ENCODE measurements at places on chromosomes 4 and X.

DNA sequence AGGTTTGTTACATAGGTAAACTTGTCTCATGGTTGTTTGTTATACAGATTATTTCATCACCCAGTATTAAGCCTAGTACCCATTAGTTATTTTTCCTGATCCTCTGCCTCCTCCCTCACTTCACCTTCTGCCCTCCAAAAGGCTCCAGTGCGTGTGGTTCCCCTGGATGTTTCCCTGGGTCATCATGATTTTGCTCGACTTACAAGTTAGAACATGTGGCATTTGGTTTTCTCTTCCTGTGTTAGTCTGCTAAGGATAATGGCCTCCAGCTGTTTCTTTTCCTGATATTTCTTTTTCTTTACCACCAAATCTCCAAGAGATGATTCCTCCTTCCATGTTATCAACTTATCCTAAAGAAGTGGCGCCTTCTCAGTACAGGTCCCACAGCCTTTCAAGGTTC is 543.1 kb upstream of the ADGRL3 start:
- DNase-seq = no peak

GRCh38 chr4:181661090-181661489 is 582.1 kb upstream of the TENM3 start:
- DNase-seq = no peak

DNA sequence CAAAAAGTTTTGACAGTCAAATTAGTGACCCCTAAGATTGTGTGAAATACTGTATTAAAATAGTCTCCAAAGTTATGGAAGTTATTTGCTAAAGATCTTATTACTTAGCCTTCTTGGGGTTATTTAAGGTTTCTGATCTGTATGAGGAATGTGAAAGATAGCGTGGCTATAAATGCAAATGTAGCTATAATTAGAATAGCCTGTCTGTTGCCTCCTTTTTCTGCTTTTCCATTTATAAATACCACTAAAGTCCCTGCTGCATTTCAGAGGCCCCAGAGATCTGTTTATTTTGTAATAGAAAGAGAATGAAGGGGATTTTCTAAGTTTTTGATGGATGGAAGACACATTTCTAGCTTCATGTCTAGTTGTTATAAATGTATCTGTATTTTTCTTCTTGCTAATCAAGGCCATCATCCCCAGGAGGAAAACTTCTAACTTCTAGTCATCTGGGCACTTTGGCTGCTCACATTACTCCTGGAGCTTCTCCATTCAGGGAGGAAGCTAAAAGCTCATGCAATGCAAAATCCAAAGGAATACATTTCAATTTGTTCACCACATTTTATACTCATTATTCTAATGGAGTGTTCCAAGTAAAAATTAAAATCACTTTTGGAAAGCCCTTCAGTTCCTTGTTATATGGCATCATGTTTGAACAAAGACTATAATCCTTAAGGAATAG is 73.9 kb downstream of the INTS12 start:
- no peak for DNase-seq

- DNase-seq = peak; percentile 32
Measured at GRCh38 chr4:26873391-26874026, 12.9 kb downstream of the STIM2 start.

- DNase-seq = no peak
Measured at GRCh38 chr4:108772402-108772801, 9.5 kb upstream of the ETNPPL start.

GRCh38 chr4:144592264-144592663 is 53.7 kb upstream of the HHIP start:
- DNase-seq = no peak

GRCh38 chr4:119020158-119020557 is 115.5 kb upstream of the MYOZ2 start:
- no peak for DNase-seq

- no peak for DNase-seq
Measured at GRCh38 chr4:55143858-55144257, 18.5 kb upstream of the KDR start.

GRCh38 chrX:153669901-153670731 is 3.5 kb downstream of the PNCK start:
- DNase-seq = no peak

DNA sequence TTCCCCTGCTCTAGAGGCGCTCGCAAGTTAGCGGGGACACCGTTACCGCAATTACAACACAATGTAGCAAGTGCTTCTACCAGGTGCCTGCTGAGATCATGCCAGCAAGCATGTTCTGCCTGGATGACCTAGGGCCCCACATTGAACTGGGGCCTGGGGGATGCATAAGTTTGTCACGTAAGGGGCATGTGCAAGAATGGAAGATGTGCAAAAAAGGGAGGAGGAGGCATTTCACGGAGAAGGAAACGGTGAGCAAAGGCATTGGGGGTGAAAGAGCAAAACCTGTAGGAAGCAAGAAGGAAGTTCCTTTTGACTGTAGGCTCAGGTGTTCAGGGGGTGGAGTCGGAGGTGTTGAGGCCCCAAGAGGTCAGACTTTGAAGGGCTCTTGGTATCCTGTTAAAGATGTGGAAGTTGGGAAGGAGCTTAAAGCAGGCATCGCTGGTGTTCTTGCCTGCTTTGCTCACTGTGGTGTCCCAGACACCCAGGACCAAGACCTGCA is 602 bp upstream of the SCARB2 start:
- no peak for DNase-seq

DNA sequence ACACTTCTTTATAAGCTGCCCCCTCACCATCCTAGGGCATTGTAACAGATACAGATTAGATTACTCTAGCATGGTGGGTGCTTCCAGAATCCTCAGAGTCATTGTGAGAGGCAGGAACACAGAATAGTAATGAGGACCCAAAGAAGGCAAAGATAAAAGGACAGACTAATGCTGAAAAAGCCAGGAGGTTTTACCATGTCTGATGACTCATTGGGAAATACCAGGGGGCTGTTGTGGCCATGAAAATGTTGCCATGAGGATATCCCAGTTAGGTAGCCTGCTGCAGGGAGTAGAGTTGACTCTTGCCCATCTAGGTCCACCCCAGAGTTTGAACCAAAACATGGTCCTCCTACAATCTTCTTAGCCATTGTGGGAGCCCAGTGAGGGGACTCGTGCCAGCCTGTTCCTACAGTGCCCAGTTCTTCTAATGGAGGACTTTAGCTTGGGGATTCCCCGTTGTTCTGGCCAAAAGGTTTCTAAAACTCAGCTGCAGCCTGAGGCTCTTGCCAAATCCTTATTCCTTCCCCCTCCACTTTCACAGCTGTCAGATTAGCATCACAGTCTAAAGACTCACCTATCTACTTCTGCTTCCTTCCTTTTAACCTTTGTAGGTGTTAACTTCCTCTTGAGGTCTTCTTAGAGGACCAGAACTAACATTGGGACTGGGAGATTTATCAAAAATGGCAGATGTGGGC is 586.0 kb upstream of the AADAT start:
- DNase-seq = no peak

DNA sequence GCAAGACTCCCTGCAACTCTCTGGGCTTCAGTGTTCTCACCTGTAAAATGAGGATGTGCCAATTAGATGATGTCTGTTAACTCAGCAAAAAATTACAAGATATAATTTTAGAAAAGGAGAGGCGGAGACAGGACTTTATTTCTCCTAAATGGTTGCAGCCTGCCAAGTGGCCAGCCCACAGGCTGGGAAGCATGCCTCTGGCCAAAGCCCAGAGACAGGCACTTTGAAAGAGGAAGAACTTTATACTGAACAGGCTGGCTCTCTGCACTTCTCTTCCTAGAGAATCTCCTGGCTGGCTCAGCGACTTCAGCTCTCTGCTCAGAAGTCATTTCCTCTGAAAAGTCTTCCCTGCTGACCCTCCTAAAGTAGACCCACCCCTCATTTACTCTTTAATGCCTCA is 3.7 kb downstream of the PRDM5 start:
- no peak for DNase-seq

DNA sequence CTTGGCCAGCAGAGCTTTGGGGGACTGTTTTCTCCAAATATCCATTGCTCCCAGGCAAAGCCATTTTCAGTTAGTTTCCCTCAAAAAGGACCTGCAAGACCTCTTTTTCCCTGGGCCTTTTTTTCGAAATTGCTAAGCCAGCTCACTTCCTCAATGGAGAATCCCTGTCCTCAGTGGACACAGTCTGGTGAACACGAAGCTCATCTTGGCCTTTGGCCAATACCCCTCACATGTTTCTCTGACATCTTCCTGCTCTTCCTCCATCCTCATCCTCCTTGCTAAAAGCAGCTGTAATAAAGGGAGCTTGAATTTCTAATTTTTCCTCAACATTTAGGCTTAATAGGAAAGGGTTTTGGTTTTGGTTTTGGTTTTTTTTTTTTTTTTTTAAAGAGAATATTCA is 17.6 kb upstream of the PRPS1 start:
- no peak for DNase-seq

- no peak for DNase-seq
Measured at GRCh38 chr4:160709546-160709945, 1454.3 kb downstream of the FSTL5 start.

GRCh38 chr4:1518997-1519700 is 112.9 kb upstream of the NKX1-1 start:
- DNase-seq = no peak

DNA sequence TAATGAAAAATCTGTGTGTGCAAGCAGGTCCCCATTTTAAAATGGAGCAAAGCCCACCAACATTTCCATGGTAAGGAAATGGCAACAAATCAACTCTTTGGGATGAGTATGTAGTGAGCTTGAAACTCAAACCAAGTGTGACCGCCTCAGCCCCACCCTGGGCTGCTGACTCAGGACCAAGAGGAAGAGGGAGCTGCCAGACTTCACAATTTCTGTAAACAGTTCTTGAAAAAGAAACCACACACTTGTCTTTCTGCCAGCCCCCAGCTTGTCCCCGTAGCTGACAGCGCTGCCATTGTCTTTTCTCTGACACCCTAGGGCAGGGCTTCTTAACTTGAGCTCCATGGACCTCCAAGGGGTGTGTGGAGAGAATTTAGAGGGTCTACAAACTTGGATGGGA is 10.3 kb downstream of the RTL5 start:
- DNase-seq = peak; percentile 15

GRCh38 chr4:185480016-185480732 is 8.6 kb upstream of the CCDC110 start:
- no peak for DNase-seq

DNA sequence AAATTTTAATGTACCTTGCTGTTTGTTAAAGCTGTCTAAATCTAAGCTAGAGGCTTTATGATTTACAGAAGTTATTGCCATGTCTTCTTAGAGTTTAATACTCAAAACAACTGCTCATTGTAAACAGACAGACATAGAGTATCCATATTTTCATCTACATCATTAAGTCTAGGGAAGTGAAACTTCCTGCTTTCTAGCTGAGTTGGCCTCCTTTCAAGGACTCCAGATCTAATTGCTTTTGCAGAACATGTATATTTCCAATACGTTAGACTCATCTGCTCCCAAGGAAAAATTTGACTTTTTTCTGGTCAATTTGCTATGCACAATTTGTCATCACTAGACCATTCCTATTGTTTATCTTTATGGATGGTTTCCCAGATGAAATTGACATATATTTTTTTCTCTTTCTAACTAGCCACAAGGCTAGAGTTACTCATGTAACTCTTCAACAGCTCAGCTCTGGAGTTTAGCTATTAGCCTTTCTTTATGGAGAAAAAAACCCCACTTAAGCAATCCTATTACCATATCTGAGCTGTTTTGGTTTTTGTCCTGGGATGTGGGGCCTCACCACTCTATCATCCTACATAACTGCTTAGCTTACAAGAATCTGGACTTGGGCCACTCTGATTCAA is 122.9 kb downstream of the PPA2 start:
- DNase-seq = no peak

- DNase-seq = no peak
Measured at GRCh38 chr4:7425591-7426468, 8.9 kb downstream of the PSAPL1 start.

DNA sequence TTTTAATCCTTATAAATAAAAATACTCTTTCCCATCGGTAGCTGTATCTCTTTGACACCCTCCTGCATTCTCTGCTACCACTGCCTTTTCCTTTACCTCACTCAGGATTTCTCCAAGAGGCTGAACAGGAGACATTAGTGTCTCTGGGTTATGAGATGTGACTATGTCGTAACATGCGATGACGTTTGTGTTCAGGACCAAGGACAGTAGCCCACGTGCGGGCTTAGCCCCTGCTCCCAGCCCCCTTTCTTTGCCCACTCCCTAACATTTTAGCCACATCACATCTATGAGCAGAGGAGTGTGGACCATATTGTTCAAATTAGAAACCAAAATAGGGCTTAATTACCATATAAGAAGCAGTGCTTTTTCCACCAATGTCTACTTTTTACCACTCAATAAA is 369.3 kb downstream of the FBXW7 start:
- no peak for DNase-seq

DNA sequence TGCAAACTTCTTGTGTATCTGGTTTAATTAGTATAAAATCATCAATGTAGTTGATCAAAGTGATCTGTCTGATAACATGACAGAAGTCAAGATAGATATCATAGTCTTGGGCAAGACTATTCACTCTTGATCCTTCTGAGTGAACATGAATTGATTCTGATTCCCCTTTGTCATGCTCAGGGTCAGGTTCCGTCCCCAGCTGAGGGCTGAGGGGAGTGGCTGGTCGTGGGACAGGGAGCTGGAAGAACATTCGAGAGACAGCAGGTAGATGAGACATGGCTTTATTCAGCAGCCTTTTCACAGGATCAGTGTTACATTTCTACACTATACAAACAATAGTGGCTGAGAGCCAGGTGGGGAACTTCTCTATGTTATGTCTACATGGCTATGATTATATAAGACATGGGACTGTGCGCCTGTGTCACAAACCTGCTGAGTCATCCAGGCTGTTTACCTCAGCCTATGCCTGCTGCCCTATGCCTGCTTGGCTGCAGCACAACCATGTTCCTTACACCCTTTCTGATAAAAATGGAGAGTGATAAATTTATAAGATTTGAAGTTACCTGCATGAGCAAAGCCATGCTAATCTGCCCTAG is 586.9 kb upstream of the NR3C2 start:
- no peak for DNase-seq

GRCh38 chrX:136262812-136263315 is 11.7 kb upstream of the MAP7D3 start:
- no peak for DNase-seq

DNA sequence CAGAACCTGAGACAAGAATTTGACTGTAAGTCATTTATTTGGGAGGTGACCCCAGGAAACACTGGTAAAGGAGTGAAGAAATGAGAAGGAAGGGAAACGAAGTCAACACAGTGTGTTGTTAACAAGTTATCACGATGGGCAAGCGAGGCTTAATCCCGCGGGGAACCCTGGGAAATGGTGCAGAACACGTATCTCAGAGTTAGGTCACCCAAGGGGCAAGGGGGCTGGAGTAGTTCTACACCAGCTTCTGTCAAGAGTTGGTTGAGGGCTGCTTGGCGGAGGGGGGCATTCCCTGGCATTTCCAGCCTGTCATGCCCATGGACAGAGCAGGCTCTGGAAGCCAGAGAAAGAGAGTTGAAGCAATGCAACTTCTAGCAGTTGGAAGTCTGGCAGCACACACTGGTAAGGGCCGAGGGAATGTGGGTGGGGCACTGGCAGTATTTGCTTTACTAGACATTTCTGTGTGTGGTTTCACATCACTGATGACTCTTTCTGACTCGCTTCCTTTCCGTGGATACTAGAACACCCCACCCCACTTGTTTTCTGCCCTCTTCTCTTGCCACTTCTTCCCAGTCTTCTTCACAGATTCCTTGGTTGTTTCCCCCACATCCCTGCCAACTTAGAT is 52.2 kb upstream of the ADGRG2 start:
- no peak for DNase-seq
